ENCODE measurements at places on chromosomes 1 and 21.

DNA sequence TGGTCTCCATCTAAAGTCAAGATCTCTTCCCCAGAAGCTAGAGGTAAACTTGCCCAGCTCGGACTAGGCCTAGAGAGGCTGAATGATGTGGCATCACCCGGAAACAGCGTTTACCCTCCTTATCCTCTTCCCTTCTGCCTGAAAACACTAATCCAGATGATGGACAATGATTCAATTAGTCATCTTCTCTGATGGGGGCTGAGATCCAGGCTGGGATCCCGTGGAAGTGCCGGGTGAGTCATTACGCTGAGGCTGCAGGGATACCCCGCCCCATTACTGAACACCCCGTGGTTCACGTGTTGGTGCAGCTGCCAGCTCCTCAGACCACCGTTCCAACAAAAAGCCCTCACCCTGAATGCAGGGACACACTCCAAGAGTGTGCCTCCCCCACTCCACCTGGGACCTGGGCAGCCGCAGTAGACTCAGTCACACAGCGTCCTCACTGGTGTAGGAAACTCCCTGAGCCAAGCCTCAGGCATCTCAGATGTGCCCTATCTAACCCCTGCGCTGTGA lies 2.0 kb downstream of the S100A6 start:
- peak; percentile 26 for DNase-seq

GRCh38 chr1:90989990-90990389 lies 31.8 kb downstream of the ZNF644 start:
- no peak for DNase-seq

GRCh38 chr1:226682871-226683814 lies 55.9 kb downstream of the ITPKB start:
- peak; percentile 57 for DNase-seq

DNA sequence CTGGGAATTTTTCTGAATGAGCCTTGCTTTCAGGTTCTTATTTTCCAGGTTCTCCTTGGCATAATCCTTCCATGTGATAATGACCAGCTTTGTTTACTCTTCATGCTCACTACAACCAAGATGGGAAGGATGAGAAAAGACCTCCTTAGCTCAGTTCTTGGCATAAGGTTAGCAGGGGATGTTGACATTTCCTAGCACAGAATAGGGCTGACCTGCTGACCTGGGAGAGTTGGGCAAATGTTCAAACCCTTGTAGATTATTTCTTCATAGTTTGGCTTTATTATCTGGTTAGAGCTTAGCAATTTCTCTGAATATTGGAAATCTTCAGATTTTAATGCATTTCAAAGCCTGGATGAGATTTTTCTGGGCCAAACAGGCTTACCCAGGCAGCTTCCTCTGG lies 23.6 kb upstream of the SYT6 start:
- no peak for DNase-seq

DNA sequence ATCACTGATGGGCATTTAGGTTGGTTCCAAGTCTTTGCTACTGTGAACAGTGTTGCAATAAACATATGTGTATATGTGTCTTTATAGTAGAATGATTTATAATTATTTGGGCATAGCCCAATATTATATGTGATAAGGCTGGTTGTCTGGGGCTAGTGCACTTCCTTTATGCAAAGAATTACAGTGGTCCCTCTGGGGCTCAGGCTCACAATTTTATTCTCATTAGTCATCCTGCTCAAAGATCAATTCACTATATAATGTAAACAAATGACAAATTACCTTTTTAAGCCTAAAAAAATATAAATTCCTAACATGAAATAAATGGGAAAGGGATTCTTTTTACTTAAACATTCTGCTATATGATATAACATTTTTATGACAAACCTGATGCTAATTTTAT lies 5.0 kb downstream of the PLPPR4 start:
- no peak for DNase-seq

DNA sequence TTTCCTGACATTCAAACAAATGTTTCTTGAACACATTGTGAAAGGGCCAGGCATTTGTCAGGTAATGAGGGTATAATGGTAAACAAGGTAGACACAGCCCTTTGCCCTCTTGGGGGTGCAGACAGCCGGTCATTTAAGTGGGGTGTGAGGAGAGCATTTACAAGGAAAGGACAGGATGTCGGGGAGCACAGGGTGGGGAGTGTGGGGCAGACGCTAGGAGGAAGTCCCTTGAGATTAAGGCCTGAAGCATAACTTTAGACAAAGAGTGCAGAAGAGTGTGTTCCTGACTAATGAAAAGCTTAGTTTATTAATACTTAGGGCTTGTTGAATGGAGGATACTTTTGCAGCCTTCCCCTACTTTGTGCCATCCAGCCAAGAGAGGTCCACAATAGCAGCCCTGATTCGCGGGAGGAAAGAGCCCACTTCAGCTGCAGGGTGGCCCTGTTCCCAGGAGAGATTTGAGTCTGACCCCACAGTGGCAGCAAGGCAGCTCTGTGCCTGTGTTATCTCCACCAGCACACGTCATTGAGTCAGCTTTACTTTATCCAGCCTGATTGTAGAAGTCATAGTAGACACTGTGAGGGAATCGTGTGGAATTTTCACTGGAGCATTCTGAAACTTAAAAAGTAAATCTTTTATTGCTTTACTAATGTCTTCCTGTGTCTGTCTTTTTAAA lies 35.1 kb downstream of the MPZL1 start:
- no peak for DNase-seq

DNA sequence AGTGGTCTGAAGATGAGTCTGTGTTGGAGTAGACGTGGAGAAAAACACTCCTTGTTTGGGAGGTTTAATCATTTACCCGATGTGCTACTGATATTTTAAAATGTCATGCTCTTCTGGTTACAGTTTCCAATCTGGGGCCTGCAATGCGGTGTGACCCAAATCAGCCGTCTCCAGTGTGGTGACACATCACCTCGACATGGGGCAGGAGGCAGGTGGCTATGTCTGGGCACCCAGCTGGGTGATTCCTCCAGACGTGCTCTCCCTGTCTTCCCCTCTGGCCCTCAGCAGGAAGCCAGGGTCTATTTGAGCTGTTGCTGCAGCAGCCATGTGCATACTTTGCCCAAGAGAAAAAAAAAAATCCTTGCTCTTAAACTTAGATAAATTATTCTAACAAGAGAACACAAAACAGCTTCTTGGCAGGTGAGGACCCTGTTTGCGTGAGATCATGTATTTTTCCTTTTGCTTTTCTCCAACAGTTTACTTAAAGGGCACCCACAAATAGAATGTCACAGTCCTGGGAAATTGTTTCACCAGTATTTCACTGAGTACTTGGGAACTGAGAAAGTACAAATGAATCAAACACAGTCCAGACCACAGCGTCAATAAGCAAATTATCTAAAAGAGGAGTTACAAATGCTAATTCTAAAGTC lies 38.9 kb upstream of the MAP10 start:
- no peak for DNase-seq

- DNase-seq, result no peak
Measured at GRCh38 chr1:84370266-84370665, 28.0 kb upstream of the DNASE2B start.

DNA sequence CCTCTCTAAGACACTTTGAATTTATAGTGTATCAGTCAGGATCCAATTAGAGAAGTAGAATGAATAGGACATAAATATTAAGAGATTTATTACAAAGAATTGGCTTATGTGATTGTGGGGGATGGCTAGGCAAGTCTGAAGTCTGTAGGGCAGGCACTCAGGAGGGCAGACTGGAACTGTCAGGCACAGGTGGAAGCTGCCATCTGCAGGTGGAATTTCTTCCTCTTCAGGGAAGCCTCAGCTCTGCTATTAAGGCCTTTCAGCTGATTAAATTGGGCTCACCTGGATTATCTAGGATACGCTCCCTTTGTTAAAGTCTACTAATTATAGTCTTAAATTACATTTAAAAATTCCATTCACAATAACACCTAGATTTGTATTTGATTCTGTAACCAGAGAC lies 92.0 kb upstream of the HAO2 start:
- no peak for DNase-seq

- DNase-seq, result no peak
Measured at GRCh38 chr1:24389231-24389678, 24.3 kb downstream of the STPG1 start.

GRCh38 chr1:229863651-229864545 lies 203.1 kb upstream of the GALNT2 start:
- no peak for DNase-seq

- DNase-seq, result no peak
Measured at GRCh38 chr1:156805766-156806511, 10.7 kb downstream of the SH2D2A start.

GRCh38 chr1:18575620-18576019 lies 55.0 kb upstream of the PAX7 start:
- peak; percentile 43 for DNase-seq

DNA sequence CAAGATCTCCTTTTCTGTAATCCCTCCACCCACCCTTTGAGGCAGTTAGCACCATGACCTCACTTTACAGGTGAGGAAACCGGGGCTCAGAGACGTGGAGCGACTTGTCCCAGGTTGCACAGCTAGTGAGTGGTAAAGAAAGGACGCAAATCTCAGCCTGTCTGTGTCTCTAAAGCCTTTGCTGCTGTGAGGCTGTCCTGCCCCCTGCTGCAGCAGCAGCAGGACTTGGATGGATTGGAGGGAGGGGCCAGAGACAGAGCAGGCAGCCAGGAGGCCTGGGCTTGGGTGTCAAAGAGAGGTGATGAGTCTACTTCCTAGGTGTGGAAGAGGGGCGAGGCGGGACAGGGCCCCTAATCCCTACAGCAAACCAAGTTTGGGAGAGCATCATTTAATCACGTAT lies 69.6 kb downstream of the PTPRU start:
- DNase-seq, result no peak

- DNase-seq, result no peak
Measured at GRCh38 chr1:9823693-9823942, 147 bp downstream of the CLSTN1 start.

DNA sequence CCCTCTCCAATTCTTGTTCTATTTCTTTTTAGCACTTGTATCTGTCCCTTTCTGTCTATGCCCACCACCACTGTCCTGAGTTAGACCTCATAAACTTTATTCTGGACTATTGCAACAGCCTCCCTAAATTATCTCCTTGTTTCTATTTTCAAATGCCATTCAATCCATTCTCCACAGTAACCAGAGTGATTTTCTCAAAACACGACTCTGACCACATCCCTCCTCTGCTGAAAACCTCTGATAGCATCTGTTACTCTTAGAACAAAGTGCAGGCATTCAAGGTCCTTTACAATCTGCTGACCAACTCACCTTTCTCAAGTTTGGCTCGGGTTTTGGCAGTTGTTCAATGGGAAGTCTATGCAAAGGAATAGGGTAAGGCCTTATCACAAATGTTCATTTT lies 22.8 kb upstream of the GPX7 start:
- no peak for DNase-seq

- no peak for DNase-seq
Measured at GRCh38 chr1:226223157-226223785, at the start of gene MIXL1. MIXL1 (plus strand) TSS chr1:226223664; CDS start chr1:226223682, 18 bp downstream.

GRCh38 chr1:110672001-110672752 lies 2.6 kb downstream of the KCNA3 start:
- peak; percentile 96 for DNase-seq

DNA sequence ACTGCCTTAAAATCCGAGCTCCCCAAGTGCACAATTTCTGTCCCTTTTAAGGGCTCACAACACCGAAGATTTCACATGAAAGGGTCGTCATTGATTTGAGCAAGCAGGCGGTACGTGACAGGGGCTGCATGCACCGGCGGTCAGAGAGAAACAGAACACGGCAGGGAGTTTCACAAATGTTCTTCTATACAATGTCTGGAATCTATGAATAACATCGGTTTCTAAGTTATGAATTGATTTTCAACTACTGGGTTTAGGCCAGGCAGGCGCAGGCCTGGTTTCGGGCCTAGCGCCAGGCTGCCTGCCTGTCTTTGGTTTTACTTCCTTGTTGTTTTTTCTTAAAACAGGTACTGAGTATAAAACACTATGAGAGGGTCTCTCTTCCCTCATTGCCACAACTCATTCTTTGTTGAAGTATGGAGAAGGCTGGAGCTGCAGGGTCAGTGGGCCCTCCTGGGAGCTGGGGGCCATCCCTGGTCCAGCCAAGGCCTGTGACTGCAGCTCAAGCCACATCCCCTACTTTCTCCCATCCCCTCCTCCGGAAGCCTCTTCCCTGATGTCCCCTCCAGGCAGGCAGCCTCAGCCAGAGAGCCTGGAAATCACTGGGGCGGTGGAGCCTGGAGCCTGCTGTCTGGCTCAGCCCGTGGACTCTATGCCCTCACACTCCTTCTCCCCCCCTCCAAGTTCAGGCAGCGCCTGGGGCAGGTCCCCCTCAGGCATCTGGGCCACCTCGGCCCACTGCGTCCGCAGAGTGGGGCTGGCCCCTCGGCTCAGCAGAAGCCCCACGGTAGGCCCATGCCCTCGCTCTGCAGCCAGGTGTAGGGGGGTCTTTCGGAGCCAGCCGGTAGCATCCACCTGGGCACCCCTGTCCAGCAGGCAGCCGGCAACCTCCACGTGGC lies 2.4 kb downstream of the ANKRD65 start:
- no peak for DNase-seq

GRCh38 chr1:27147842-27148518 lies 6.9 kb downstream of the SLC9A1 start:
- DNase-seq, result no peak

- DNase-seq, result peak; percentile 50
Measured at GRCh38 chr1:36306210-36306901, at the start of gene SH3D21. SH3D21 (plus strand) TSS chr1:36306368; CDS start chr1:36306421, 53 bp downstream.

- no peak for DNase-seq
Measured at GRCh38 chr1:70382682-70383081, 28.2 kb upstream of the ANKRD13C start.

DNA sequence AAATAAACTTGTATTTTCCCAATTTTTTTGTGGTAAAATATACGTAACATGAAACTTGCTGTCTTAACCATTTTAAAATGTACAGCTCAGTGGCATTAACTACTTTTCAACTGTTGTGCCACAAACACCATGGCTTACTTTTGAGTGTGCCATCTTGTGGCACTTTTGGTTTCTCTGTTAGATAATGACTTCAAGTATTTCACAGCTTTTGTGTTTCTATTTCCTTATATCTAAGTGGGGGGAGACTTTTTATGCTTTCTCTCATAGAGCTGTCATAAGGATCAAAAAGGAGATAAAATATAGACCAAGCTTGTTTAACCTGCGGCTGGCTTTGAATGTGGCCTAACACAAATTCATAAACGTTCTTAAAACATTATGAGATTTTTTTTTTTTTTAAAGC lies 44.3 kb downstream of the CDC14A start:
- DNase-seq, result peak; percentile 62

DNA sequence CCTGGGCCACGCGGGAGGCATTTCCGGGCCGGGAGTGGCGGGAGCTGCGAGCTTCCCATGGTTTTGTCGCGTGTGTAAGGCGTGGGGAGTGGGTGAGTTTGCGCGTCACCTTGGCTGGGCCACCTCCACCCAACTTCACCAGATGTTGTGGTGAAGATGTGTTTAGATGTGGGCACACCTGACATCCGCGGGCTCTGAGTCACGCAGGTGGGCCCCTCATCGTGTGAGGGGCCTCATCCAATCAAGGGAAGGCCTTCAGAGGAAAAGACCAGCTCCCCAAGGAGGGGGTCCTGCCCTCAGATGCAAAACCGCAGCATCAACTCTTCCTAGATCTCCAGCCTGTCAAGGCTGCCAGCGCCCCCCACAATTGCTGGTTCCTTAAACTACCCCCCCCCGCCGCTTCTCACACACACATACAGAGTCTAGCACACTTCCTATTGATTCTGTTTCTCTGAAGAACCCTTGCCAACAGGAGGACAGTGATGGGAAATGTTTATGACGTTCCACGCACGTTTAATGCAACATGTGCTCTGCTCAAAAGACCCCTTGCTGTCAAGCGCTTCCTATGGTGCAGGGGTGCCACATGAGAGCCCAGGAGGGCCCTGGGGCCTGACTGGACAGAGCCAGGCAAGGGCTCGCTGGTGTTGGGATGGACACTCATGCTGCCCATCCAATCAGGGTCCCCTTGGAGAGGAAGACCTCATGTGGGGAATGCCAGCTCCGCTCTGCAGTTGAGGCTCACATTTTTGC lies 11.9 kb downstream of the ACTRT2 start:
- DNase-seq, result peak; percentile 50
